ENCODE measurements at places on chromosomes 1 and 21.
A peak's percentile ranks its signal among the peaks of the same experiment; 100 is the strongest.

DNA sequence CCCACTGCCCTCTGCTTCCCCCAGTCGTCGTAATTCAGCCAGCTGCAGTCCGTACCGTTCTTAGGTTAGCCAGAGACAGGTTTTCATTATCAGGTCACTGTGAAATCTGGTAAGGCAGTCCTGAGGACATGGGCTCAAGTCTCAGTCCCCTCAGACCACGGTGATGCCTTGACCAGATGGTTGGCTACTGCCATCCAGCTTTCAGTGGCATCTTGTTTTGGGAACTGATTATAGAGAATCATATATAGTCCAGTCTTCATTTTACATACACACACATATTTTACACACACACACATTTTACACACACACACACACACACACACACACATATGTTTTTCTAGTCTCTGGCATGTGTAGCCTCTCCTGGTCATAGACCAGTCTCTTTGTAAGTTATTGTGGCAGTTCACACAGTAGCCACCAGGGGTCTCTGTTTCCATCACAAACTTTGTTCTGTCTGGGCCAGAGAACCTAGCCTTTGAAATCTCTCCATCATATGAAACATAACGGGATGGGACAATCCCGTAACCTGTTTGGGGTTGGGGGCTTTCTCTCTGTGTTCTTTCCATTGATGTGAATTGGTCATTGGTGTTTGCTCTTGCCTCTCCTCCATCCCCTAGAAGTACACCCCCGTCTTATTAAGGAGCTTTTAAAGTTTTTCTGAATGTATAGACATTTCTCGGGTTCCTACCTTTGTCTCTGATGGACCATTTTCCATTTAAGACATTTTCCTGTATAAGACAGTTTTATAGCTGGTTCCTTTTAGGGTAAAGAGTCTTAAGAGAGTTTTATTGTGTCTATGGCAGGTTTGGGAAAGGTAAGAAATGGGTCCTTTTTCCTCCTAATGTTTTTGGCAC lies 8.4 kb upstream of the IKBKE start:
- peak; percentile 92 for DNase-seq

- DNase-seq = peak; percentile 48
These were observed 157.1 kb upstream of the NRIP1 start for GRCh38 chr21:15221799-15222386.

GRCh38 chr1:60911966-60912697 lies 170.2 kb upstream of the NFIA start:
- no peak for DNase-seq

- no peak for DNase-seq
These were observed 32.1 kb downstream of the LYST start for GRCh38 chr1:235834620-235835019.

- DNase-seq = no peak
These were observed 293.3 kb downstream of the SDCCAG8 start for GRCh38 chr1:243549108-243549507.

- DNase-seq = peak; percentile 62
These were observed 191.8 kb upstream of the SAMSN1 start for GRCh38 chr21:14737922-14738321.

GRCh38 chr1:55712148-55712547 lies 497.0 kb upstream of the USP24 start:
- DNase-seq = no peak

GRCh38 chr21:34116569-34116968 lies 43.2 kb downstream of the MRPS6 start:
- no peak for DNase-seq

- no peak for DNase-seq
These were observed 163.3 kb downstream of the RHOU start for GRCh38 chr1:228898582-228898992.

GRCh38 chr1:237677979-237678378 lies 212.7 kb downstream of the ZP4 start:
- no peak for DNase-seq

DNA sequence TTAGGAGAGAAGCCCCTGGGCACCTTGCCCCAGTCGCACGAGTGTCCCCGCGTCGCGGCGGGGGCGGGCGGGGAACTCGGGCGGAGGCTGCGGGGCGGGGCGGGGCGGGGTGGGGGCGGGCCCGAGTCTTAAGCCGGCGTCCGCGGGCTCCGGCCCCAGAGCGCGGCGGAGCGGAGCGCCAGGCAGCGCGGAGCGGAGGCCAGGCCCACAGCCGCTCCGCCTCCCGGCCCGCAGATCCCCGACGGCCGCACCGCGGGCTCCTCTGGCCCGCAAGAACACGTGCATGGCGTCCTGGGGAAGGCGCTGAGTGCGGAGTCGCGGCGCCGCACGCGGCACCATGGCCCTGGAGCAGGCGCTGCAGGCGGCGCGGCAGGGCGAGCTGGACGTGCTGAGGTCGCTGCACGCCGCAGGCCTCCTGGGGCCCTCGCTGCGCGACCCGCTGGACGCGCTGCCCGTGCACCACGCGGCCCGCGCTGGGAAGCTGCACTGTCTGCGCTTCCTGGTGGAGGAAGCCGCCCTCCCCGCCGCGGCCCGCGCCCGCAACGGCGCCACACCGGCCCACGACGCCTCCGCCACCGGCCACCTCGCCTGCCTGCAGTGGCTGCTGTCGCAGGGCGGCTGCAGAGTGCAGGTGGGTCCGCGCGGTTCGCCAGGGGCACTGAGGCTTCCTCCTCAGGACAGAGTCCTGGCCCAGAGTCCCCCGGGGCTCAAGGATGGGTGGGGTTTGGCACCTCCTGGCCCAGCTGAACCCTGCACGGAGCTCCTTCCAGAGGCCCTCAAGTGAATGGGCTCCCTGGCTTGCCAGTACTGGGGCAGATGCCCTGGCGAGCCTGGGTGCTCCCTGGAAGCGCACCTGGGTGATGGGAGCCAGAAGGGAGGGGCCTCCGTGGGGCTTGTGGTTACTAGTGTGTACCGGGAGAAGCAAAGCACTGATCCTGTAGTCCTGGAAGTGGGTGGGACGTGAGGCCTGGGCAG lies at the start of gene ESPN:
TSS of gene ESPN (plus strand) at position 158 of the 975 bp plus-strand sequence. CDS start at position 338, 180 bp downstream.
- no peak for DNase-seq

DNA sequence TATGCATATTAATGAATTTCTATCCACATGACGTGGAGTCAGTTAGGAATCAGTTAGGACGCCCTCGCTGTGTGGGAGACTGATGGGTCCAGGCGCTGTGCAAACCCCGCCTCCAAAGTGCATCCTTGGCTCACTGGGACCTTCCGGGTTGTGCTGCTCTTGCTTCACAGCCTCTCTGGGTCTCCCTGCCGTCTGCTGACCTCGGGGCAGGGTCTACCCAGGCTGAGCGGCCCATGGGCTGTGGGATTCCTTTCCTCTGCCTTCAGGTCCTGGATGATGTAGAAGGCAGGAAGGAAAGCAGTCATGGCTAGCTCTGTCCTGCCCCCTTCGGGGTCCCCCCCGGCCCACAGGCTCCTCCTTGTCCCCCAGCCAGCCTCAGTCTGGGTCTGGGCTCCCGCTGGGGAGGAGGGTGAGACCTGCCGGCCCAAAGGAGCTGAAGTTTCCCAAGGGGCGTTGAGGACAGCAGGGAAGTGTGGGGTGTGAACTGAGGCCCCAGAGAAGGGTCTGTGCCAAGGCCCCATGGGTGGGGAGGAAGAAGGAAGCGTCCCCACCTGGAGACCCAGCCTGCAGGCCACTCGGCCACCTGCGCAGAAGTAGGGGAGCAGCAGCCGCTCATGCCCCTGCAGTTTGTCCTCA lies 24.6 kb upstream of the CDK11A start:
- no peak for DNase-seq

GRCh38 chr1:248813546-248813945 lies 12.2 kb downstream of the SH3BP5L start:
- DNase-seq = no peak

GRCh38 chr1:27713869-27714513 lies 11.8 kb upstream of the FAM76A start:
- no peak for DNase-seq

- no peak for DNase-seq
These were observed 70.5 kb downstream of the EIF4G3 start for GRCh38 chr1:21106238-21106637.

DNA sequence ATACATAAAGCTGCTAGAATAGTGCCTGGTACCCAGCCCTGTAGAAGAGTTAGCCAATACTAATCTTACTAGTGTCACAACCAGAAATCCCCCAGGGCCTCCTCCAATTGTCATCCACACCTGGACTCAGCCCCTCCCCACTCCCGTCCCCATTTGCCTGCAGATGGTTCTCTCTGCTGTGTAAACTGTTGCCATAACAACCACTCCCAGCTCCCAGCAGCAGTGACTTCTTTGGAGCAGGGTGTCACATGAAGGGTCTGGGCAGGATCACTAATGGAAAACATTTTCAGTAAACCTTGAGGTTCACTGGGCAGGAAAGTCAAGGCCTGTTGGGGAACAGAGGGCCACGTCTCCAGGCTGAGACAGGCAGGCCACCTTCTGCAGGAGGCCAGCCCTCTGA lies 126.0 kb upstream of the IPO9 start:
- no peak for DNase-seq

- DNase-seq = no peak
These were observed 22.9 kb downstream of the NIPAL3 start for GRCh38 chr1:24438423-24438901.

- DNase-seq = no peak
These were observed 197.3 kb downstream of the RYR2 start for GRCh38 chr1:237239248-237239647.

DNA sequence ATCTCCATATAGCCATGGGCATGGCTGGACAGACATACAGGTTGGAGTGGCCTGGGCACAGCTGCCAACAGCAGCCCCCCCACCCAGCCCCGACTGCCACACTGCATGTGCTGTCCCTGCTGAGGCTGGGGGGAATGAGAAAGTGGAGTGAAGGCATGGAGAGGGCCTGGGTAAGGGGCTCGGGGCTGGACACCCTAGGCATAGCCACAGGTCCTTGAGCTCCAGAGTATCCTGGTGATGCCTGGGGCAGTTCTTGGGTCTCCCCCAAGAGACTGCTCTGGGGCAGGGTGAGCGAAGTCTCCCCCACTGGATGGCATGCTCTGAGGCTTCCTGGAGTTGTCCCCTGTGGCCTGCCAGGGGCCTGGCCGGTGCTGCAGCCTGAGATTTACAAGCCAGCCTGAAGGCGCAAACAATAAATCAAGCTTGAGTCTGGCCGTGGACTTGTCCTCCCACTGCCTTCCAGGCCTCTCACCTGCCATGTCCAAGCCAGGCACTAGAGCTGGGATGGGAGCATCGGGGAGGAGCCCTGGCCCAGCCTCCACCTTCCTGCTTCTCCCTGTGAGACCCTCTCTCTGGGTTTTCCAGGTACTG lies 53.6 kb downstream of the FOXO6 start:
- DNase-seq = no peak

GRCh38 chr1:198681831-198682759 lies 43.3 kb downstream of the PTPRC start:
- DNase-seq = peak; percentile 86

DNA sequence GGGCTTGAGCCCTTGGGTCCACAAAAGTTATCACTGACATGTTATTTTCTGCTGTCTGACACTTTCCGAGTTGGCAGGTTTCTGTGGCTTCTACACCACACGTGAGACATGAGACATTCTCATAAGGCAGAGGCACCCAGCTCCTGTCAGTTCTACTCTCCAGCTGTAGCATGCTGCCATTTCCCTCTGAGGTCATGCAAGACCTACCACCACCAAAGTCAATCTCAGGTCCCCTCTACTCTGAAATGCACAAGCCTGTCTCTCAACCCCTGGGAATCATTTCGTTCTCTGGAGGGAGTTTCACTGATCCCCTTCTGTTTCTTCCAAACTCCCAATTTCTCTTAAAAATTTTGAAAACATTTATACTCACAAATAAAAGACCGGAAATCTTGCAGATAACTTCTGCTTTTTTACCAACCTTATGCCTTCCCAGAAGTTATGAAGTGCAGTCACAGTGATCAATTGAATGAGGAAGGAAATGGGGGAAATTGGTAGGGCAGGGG lies 39.5 kb upstream of the CR2 start:
- peak; percentile 72 for DNase-seq

DNA sequence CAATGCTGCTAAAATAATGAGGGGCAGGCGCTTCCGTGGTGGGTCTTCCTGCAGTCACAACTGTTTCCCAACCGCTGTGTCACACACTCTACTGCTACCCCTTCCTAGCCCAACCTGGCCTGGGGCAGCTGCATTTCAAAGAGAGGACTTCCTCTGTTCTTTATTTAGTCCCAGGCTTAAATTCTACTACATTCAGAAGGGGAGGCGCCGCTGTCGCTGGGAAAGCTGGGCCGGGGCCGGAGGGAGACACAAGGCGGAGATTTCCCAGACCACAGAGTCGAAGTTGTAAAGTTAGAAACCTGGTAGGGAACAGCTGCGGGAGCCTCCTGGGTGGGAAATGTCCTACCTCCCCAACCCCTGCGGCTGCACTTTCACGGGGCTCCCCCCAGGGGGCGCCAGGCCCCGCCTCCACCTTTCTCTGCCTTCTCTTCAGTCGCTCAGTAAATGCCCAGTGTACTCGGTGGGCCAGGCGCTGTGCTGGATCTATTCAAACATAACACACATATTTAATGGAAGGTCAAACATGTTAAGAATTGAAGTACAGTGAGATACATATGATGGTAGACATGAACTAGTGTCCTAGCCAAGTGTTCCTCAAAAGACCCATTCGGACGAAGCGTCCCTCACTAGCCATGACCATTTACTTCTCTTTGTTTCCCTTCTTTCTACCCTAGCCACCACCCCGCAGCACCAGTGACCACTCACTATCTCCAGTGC lies 23.1 kb downstream of the DYRK3 start:
- DNase-seq = peak; percentile 69

DNA sequence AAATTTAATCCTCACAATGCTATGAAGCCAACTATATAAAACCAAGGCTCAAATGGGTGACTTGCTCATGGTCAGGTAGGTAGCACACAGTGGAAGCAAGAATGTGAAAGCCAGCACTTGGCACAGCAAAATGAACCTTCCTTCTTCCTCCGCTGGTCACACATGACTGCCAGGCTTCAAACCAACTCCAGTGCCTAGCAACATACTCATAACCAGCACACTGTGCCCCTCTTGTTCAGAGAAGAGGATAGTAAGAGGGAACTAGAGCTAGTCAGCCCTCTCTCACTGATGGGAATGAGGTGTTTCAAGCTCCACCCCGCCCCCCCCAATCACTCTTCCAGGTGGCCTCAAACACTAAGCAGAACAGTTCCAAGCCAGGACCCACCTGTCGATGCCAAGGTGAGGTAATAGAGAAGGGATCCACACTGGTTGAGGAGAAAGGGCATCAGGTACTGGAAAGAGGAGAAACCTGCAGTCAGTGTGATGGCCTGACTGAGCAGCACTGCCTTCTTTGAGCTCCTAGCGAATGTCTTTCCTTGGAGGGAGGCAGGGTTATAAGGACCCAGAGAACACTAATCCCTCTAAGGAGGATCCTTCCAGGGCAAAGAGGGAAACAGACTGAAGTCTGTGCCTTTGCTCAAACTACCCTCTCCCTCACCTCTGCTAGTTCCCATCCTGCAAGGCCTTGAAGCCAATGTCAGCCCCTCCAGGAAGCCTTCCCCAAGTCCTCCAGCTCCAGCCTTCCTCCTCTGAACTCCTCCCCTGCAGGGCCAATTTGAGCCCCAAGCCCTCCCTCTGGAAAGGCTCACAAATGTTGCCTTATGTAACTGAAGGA lies 1.2 kb downstream of the TMEM234 start:
- no peak for DNase-seq

DNA sequence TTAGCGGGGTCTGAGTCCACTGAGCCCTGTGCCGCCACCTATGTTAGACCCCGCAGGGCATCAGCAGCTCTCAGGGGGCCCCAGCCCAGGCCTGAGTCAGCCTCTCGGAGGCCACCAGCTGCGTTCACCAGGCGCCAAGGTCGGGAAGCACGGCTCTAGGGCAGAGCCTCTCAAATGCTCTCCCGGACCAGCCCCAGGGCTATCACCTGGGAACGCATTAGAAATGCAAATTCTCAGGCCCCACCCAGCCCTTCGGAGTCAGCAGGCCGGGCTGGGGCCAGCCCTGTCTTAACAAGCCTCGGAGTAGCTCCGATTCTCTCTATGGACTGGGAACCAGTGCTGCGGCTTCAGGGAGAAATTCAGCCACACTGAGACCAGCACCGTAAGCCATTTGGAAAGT lies 37.2 kb upstream of the TSPEAR start:
- DNase-seq = no peak

Data from activated naive CD4-positive, alpha-beta T cell treated with anti-CD3 and anti-CD28 coated beads for 36 hours (primary cell).